ENCODE measurements at places on chromosomes 2 and 18. TPM values are rescaled to one million over a fixed set of nuclear protein-coding genes. Genes with fewer than 3 reads are reported as not detected.

- DNase-seq: no peak
Observed at GRCh38 chr2:45836740-45837139, 185.3 kb downstream of the PRKCE start.

DNA sequence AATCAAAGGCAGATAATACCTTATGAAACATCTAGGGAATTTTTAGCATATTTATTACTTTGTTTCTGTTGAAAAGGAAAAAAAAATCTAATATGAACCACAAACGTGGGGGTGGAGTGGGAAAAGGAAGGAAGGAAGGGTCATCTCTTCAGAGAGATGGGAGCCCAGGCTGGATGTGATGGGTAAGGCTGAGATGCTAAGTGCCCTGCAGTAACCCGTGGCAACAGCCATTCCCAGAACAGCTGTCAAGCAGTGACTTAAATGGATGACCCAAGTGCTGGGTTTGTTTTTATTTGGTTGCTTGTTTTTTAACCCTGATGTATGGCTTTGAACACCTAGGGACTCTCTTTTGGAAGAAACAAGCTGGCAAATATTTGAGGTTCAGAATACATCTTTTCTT, 50.7 kb upstream of the KLF7 start:
- no peak for DNase-seq

GRCh38 chr18:33670029-33670428, 92.0 kb downstream of the ASXL3 start:
- DNase-seq: no peak

GRCh38 chr2:11488809-11489208, 22.8 kb upstream of the E2F6 start:
- no peak for DNase-seq

Gene TMEM247
- not detected for polyA plus RNA-seq

Gene PKDCC
- polyA plus RNA-seq: 433 TPM

All from renal pelvis (tissue), 12 donors.